ENCODE measurements at places on chromosomes 6 and 20.

DNA sequence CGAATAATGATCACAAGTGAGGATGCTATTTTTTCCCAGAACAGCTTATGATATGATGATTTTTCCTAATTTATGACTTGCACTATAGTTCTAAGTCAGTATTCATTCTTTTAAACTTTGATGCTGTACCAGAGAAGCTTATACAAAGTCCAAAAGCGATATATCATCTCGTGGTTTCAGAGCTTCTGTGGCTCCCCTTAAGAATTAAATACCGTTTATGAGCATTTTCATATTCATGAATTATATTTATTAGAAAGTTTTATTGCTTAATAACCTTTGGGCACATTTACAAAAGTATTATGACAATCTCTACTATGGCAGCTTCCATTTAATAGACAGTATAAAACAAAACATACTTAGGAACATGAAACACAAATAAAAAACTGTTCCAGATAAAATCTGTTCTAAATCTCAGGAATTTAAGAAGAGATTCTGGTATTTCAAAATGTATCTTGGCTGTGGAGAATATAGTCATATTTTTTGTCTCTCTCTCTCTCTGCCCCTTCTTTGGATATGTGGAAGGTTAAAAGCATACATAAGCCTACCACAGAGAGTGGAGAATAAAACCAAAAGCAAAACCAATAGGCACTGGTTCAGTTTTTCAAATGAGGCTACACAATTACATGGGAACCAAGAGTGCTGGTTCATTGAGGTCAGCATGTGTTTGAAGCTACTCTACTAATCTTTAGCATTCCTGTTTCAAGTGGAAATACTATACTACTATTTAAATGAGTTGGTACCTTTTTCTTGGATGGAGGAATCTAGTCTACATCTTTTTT lies 884.5 kb upstream of the GJE1 start:
- no peak for DNase-seq

DNA sequence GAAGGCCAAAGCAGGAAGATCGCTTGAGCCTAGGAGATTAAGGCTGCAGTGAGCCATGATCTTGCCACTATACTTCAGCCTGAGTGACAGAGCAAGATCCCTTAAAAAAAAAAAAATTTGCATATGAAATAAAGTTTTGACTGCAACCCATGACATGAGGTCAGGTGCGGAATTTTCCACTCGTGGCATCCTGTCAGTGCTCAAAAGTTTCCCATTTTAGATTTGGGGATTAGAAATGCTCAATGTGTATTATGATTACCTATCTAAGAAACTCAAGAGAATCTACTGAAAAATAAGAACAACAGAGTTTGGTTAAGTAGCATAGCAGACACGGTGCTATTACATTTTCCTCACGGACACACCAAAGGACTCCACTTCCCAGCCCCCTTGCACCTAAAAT lies 11.7 kb downstream of the SLC23A2 start:
- DNase-seq, result no peak

GRCh38 chr20:46137816-46138215 lies 19.7 kb downstream of the CD40 start:
- DNase-seq, result no peak

- DNase-seq, result no peak
Observed at GRCh38 chr6:11058406-11058805, 14.3 kb upstream of the ELOVL2 start.

All from stimulated activated CD4-positive, alpha-beta T cell treated with anti-CD3 and anti-CD28 coated beads, Interleukin-12 subunit alpha, Interleukin-12 subunit beta, amount 100 ng/mL, for 48 hours (primary cell).